ENCODE measurements at places on chromosomes 4 and X. TPM values are rescaled to one million over a fixed set of nuclear protein-coding genes. Genes with fewer than 3 reads are reported as not detected.

The SNCA gene
- 18.3 TPM for total RNA-seq

DNA sequence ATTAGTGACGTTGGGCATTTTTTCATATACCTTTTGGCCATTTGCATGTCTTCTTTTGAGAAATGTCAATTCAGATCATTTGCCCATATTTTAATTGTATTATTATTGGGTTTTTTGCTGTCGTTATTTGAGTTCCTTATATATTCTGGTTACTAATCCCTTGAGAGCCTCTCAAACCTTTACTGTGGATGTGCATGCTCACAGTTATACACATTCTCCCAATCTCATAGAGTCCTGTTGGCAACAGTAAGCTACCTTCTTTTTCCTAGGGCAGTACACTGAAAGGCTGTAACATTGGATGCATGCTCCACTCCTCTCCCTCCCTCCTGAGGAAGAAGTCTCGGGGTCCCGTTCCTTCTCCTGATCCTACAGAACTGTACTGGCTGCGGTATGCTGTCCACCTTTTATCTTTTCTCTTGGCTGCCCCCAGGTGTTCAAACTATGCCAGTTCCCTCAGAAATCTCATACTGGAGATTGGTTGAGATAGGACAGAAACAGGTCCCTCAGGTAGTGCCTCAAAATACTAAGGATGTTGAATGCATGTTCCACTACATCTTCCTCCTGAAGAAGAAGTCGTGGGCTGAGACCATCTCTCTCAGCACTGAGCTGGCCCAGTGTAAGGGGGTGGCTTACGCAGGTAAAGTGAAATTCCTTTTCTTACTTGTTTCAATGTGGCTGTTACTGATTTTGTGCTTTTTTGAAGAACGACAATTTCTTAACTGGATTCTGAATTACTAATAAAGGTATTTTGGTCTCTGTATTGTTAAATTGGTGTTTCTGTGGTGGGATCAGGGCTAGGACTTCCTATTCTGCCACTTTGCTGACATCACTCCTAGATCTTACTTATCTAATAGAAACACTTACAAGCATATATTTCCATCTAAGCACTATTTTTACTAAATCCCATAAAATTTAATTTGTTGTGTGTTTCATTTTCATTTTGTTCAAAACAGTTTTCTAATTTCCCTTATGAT lies 145.4 kb upstream of the HUWE1 start:
- no peak for DNase-seq

- no peak for DNase-seq
Measured at GRCh38 chrX:17537723-17538243, 162.8 kb downstream of the NHS start.

GRCh38 chr4:39285111-39285795 lies 80.9 kb downstream of the RFC1 start:
- DNase-seq: no peak

DNA sequence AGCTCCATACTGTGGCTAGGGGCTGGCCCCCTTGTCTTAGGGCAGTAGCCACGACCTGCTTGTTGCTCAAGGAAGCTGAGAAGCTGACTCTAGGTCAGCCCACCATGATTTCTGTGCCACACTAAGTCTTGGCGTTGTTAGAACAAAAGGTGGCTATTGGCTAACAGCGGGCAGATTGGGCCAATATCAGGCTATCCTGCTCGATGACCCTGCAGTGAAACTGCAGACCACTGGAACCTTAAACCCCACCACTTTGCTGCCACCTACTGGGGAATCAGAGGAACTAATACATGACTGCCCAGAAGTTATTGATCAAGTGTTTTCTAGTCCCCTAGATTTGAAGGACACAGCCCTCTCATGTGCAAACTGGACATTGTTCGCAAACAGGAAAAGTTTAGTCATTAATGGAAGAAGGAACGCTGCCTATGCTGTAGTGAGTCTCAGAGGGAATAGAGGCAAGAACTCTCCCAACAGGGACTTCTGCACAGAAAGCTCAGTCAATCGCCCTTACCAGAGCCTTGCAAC lies 17.0 kb upstream of the PAPSS1 start:
- DNase-seq: no peak

DNA sequence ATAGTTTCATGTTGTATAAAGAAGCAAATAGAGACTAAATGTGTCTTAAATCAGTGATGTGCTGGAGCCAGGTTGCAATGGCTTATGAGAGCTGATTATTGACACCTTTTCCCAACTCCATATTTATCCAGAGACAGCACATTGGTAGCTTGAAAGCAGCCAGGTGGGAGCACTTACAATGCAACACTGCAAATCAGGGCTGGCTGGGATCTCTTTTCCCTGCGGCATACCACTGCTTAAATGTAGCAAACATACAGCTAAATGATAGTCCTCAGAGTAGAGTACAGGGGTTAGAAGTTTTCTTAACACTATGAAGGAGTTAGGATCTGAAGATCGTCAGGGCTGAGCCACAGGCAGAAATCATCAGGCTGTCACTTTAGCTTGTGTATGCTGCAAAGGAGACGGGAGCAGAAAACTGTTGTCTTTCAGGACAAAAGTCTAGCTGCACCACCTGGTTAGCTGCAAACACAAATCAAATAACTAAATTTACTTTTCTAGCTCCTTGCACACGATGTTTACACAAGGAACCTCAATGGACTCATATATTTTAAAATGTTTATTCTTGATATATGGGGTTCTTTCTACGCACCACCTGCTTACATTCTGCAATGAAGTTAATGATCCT lies 527.3 kb downstream of the TLL1 start:
- DNase-seq: no peak

GRCh38 chrX:138847930-138848329 lies 136.4 kb upstream of the FGF13 start:
- DNase-seq: no peak

DNA sequence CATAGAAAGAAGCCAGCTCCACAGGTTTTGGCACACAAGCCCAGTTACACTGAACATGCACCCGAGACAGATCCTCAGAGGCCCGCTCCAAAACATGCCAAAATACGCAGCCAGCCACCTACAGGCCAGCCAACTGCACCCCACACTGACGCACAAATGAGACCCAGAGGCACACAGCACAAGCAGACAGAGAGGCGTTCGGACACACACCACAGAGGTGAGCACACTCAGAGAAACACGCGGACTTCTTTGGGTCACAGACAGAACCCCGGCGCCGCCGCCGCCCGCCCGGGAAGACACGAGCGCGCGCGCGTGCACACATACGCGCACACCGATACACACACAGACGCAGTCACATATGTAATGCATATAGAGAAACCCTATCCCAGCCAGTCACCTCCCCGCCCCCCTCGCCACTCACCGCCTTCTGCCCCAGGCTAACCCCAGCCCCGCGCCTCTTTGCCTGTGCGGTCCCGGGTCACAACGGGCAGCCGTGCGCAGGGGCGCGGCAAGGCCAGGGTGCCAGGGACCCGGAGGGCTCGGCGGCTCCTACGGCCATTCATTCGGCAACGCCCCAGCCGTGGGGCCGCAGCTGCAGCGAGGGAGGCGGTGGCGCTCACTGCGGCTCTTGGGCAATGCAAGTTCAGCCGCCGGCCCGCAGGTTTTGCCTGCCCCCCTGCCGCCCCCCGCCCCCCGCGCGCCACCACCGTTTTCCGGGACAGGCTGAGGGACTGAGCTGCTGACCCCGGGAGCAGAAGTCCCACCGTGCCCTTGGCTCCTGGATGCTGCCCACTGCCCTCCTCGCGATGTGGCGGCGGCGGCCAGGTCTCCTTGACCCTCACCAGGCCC lies 553 bp downstream of the SEPTIN6 start:
- DNase-seq: no peak

GRCh38 chr4:40333921-40334352 lies 1.2 kb upstream of the CHRNA9 start:
- DNase-seq: no peak

DNA sequence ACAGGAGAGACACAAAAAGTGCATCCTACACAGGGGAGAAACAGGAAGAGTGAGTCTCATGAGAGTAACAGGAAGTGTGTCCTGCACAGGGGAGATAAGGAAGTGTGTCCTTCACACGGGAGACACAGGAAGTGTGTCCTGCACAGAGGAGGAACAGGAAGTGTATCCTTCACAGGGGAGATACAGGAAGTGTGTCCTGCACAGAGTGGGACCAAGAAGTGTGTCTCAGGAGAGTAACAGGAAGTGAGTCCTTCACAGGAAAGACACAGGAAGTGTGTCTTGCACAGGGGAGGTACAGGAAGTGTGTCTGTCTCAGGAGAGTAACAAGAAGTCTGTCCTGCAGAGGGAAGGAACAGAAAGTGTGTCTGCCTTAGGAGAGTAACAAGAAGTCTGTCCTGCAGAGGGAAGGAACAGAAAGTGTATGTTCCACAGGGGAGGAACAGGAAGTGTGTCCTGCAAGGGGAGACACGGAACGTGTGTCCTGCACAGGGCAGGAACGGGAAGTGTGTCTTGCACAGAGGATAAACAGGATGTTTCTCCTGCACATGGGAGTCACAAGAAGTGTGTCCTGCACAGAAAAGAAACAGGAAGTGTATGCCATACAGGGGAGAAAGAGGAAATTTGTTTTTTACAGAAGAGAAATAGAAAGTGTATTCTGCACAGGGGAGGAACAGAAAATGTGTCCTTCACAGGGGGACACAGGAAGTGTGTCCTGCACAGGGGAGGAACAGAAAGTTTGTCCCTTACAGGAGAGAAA lies 102.0 kb downstream of the ARSF start:
- no peak for DNase-seq

All from mesothelial cell of epicardium (in vitro differentiated cells).